Smooth muscle cell of bladder (primary cell): ENCODE measurements at places on chromosomes 2 and 18. TPM values are rescaled to one million over a fixed set of nuclear protein-coding genes. Genes with fewer than 3 reads are reported as not detected.

TAF1B gene
- 18.2 and 24.7 TPM in 2 replicates for total RNA-seq

PNKD gene
- total RNA-seq: 27.6 and 28.9 TPM in 2 replicates

ERBB4 gene
- total RNA-seq: under 0.01 TPM in 1 of 2 replicates, not detected in the other

SUPT7L gene
- 13.9 and 16.5 TPM in 2 replicates for total RNA-seq

DLGAP1 gene
- 0.09 and 0.14 TPM in 2 replicates for total RNA-seq

MAP2 gene
- 0.37 and 0.71 TPM in 2 replicates for total RNA-seq
